ENCODE measurements at places on chromosomes 1 and 21. TPM values are rescaled to one million over a fixed set of nuclear protein-coding genes. Genes with fewer than 3 reads are reported as not detected.

- peak; percentile 44 for DNase-seq
These were observed 40.1 kb downstream of the AJAP1 start for GRCh38 chr1:4694492-4694891.

GRCh38 chr1:151011154-151011850 is 3.1 kb downstream of the PRUNE1 start:
- DNase-seq, result no peak

DNA sequence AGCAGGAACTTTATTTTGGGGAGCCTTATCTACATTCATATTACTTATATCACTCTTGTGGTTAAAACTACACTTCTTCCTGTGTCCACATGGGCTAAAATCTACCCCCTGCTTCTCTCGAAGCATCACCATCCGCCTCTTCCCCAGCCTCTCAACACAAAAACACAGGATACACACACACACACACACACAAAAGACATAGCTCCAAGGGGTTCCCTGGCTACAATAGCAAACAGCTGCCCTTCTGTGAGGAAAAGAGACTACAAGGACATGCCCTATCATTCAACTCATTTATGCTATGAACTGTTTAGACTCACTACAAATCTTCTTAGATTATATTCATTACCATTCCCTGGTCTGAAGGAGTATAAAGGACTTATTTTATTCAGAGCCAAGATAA is 155.0 kb downstream of the PIGK start:
- DNase-seq, result no peak

- DNase-seq, result no peak
These were observed 61.6 kb downstream of the EDEM3 start for GRCh38 chr1:184693011-184693410.

Gene MLLT11
- total RNA-seq, result 5.3 TPM

DNA sequence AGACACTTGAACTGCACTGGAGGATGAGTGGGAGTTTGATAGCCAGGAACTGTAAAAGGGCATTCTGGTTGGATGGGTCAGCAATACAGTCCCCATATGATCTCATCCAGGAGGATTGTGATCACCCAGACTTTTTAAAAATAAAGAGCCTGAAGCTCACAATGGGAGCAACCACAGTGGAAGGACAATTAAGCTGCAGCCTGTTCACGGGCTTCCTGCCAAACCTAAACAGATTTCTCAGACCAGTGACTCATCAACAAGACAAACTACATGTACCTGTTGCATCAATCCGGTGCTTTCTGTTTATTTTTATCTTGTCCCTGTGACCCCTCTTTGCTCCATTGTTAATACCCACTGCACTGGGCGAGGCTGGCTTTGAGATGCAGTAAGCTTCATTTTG is 52.3 kb downstream of the PAPPA2 start:
- DNase-seq, result no peak

- DNase-seq, result no peak
These were observed 44.3 kb upstream of the ZC3H11B start for GRCh38 chr1:219657186-219657585.

- DNase-seq, result no peak
These were observed 35.2 kb upstream of the KCNJ15 start for GRCh38 chr21:38221594-38221993.

Gene RPE65
- total RNA-seq, result not detected

Gene AMY2A
- not detected for total RNA-seq

- DNase-seq, result peak; percentile 54
These were observed 150.8 kb downstream of the FASLG start for GRCh38 chr1:172809750-172810149.

DNA sequence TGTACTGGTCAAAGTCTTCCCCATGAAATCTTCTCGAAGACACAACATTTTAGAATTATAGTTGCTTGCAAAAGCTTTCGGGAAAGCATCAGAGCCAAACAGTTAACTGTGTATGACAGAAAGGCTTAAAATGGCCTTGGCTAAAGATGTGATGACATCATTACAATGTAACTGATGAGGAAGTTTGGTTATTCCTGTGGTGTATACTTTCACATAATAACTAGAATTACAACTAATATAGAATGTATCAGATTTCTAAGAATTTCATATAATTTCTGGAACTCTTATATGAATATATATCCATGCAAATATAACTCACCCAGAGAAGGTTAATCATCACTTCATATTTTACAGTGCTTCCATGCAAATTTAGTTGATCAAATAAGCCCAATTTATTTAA is 8.4 kb downstream of the TP73 start:
- no peak for DNase-seq

Gene EPB41
- 17.5 TPM for total RNA-seq

Gene ADCY10
- total RNA-seq, result 0.14 TPM

- no peak for DNase-seq
These were observed 14.9 kb upstream of the CDA start for GRCh38 chr1:20573987-20574386.

- no peak for DNase-seq
These were observed 1.7 kb downstream of the ALDH9A1 start for GRCh38 chr1:165696625-165697100.

DNA sequence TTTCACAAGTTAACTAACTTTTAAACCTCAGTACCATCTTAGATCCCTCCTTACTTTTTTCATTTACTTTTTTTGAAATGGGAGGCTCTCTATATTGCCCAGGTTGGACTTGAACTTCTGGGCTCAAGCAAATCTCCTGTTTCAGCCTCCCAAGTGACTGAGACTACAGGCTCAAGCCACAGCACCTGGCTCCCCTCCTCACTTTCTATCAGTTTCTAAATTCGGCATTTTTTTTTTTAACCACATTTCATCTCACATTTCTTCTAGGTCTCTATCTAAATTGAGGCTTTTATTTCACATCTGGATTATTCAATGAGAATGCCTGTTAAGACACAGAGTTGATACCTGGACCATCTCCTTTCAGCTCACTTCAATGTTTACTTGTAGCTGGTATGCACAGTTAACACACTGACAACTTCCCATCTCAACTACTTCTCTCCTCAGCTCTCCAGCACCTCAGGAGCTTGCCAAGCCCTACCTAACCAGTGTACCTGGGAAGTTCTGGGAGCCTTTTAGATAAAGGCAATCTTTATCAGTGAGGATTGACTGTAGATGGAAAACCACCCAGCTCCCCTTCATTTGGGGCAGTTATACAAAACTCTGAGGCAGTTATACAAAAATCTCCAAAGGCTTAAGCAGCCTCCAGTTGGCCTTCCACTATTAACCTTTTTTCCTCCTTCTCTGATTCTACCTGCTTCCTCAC is 3.4 kb downstream of the USP33 start:
- DNase-seq, result peak; percentile 50

GRCh38 chr21:32388306-32388705 is 4.5 kb downstream of the URB1 start:
- no peak for DNase-seq

Gene ZYG11B
- total RNA-seq, result 10.8 TPM

Gene CD160
- total RNA-seq, result not detected

- DNase-seq, result no peak
These were observed 126.2 kb upstream of the CD34 start for GRCh38 chr1:208036918-208037766.

- no peak for DNase-seq
These were observed 27.8 kb downstream of the ZBTB17 start for GRCh38 chr1:15948091-15948591.

GRCh38 chr1:54864460-54865208 is 22.4 kb downstream of the DHCR24 start:
- DNase-seq, result no peak

Gene CENPL
- 29.3 TPM for total RNA-seq

DNA sequence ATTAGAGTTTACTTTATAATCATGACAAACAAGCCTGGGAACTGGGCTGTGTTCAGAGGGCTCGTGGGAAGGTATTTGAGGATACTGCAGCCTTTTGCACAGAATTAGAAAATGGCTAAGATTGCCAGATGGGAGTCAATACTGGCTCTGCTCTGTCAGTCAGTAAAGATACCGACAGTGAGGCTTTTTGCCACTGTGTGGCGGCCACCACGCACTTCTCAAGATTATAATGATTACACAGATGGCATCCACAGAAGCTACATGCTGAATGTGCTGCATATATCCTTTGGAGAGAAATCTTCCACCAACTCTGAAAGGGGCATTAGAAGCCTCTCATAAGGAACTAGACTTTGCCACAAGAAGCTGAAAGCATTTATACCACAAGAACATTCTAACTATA is 213.4 kb upstream of the PTBP2 start:
- no peak for DNase-seq

Gene RABGAP1L
- total RNA-seq, result 39.5 TPM

DNA sequence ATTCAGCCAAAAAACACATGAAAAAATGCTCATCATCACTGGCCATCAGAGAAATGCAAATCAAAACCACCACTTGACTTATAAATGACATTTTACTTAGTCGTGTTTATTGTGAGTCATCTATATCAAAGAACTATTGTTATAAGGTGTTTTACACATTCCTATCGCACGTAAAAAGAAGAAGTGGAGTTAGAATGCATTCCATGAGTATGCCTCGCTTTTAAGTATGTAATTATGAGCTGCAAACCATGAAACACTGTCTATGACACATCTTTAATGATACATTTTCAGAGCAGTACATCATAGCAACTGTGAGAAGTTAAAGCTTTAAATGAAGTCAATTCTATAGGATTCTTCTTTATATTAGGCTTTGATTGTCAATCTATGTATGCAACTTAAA is 614.3 kb upstream of the ADAMTS5 start:
- DNase-seq, result no peak

DNA sequence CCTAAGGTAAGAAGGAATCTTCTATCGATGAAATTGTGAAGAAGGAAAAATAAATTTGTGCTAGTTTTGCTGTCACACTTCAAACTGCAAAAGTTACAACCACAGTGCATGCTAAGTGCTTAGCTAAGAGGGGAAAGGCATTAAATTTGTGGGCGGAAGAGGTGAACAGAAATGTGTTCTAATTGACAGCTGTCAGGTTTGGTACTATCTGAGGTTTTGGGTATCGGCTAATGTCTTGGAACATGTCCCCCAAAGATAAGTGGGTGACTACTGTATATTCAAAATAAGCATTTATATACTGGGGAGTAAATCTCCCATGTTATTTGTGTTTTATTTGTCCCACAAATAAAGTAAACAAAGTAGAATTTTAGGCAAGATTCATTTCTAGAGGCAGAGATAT is 8.0 kb downstream of the CR1 start:
- DNase-seq, result no peak

Gene TIAM1
- 1.6 TPM for total RNA-seq

GRCh38 chr1:179809506-179810366 is 66.6 kb downstream of the FAM163A start:
- peak; percentile 89 for DNase-seq

DNA sequence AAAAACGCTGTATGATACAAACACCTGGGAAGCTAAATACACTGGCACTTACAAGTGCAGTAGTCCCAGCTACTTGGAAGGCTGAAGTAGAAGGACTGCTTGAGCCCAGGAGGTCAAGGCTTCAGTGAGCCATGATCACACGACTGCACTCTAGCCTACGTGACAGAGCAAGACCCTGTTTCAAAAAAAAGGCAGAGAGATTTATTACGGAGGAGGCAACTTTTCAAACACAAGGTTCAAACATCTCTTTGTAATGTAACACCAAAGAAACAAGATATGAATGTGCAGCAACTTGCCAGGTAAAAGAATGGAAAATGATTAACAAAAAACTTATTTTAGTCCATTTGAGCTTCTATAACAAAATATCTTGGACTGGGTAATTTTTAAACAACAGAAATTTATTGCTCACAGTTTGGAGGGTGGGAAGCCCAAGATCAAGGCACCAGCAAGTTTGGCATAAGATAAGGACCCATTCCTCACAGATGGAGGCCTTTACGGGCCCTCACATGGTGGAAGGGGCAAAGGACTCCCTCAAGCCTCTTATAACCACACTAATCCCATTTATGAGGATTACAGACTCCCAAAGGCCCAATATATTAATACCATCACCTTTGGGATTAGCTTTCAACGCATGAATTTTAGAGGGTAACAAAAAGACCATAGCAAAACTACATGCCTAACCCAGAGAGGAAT is 73.3 kb downstream of the EVI5 start:
- DNase-seq, result no peak

- DNase-seq, result no peak
These were observed 60.6 kb upstream of the STUM start for GRCh38 chr1:226487921-226488320.

Gene SPATA6
- total RNA-seq, result 0.30 TPM

- DNase-seq, result no peak
These were observed 5.4 kb downstream of the CITED4 start for GRCh38 chr1:40856656-40857302.

GRCh38 chr1:52195161-52195560 is 53.3 kb downstream of the ZFYVE9 start:
- DNase-seq, result no peak

GRCh38 chr1:166129006-166129405 is 37.8 kb downstream of the FAM78B start:
- DNase-seq, result no peak

DNA sequence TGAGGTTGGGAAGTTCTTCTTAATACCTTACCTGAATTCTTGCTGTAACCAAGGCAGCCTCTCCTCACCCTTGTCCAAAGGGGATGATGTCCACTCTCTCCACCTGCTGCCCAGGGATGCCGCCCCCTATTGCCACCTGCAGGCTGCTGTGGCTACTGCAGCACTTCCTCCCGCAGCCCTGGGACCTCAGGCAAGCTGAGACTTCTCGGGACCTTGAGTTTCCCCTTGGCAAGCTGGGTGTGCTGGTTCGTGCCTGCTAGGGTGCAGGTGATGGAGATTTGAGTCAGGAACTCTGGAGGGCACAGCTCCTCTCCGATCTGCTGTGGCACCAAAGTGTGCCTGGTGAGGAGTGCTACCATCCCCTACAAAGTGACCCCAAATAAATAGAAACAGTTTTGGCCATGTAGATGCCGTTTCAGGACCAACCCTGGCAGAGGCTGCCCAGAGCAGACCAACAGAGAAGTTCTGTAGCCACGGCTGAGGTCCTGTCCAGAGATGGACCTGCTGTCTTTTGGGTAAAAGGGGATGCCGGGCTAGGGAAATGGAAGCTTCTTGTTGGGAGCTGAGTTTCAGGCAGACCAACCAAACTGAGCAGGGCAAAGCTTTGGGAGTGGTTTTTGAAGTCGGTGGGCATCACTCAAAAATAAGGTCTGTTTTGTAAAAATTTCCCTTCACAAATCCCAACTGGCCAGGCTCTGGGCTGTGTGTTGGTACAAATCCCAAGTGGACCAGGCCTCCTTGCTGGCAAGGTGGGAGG is 31.7 kb downstream of the RUNX3 start:
- peak; percentile 78 for DNase-seq

Gene ABCD3
- total RNA-seq, result 19.5 TPM

DNA sequence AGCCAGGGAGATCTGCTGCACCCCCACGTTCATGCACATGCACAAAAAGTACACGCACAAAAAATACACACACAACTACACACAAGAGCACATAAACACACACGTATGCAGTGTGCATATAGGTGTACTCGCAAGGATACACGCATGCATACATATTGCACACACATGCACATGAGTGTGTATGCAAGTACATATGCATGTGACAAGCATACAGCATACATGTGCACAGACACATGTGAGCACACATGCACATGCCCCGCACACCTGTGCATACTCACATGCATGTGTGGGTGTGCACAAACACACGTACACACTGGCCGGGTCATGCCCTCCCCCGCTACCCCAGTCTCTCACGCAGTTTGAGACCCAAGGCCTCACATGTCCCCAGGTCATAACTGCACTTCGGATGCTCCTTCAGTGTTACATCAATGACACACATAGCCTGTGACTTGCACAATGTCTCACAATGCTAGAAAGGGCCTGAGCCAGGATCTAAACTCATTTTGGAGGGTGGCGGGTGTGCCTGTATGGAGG is 52.6 kb downstream of the FOXO6 start:
- no peak for DNase-seq

Data from Karpas-422 (cell line).